Occipital lobe (tissue), 3 donors: ENCODE measurements at places on chromosomes 3 and 15.

DNA sequence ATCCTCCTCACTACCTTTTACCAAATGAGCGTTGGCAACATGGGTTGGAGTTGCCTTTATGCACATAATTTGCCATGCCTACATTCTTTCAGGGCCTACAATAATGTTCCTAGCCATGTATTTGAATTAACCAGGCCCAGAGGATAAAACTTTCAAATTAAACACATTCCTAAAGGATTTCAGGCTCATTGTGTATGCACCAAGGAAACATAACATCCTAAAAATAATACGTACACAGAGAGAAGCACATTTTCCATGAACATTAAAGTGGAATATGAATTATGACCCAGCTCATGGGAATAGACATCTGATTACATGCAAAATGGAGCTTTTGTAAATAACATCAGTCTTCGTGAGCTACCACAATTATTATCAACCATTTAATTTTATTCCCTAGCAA is 203.3 kb downstream of the RORA start:
- DNase-seq, result no peak

DNA sequence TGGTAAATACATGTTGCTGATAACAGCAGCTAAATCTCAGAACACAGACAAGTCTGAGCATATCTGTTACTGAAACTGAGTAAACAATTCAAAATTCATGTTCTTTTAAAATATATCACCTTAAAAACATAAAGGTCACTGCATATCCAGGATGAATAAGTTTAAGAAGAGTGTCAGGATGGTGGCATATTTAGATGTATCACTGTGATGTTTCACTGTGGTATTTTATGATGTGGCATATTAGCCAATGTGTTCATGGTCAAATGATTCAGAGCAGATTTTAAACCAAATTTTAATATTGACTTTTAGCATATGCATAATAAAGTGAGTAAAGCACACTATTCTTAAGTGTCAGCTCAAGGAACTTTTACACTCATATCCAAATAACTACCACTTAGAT is 346.4 kb upstream of the DPPA4 start:
- no peak for DNase-seq

DNA sequence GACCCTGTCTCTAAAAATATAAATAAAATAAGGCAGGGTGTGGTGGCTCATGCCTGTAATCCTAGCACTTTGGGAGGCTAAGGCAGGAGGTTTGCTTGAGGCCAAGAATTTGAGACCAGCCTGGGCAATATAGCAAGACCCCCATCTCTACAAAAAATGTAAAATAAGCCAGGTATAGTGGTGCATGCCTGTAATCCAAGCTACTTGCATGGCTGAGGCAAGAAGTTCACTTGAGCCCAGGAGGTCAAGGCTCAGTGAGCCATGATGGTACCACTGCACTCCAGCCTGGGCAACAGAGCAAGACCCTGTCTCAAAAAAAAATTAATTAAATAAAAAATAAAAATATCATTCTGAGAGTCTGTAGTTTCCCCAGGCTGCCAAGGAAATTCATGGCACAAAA is 4.1 kb upstream of the JAGN1 start:
- no peak for DNase-seq

DNA sequence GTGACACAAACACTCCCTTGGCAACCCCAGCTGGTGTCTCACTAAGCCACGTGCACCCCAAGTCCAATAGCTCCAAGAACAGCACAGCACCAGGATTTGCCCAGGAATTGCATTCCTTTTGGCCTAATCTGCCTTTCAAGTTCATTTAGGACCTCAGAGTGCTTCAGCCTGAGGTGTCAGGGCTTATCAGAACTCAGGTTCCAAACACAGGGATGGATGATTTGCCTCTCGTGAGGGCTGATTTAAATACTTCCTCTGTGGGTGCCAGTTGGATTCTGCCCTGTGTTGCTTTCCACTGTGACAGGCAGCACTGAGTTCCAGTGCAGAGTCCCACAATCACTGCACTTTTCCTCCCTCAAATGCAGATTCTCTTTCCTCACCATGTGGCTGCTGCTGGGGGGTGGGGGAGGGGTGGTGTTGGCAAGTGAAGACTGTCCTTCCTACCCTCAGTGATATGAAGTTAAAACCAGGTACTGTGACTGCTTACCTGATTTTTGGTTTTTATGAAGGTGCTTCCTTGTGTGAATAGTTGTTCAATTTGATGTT is 204.3 kb upstream of the STAC start:
- no peak for DNase-seq

- DNase-seq, result no peak
Measured at GRCh38 chr3:16834214-16834613, 50.5 kb upstream of the PLCL2 start.

DNA sequence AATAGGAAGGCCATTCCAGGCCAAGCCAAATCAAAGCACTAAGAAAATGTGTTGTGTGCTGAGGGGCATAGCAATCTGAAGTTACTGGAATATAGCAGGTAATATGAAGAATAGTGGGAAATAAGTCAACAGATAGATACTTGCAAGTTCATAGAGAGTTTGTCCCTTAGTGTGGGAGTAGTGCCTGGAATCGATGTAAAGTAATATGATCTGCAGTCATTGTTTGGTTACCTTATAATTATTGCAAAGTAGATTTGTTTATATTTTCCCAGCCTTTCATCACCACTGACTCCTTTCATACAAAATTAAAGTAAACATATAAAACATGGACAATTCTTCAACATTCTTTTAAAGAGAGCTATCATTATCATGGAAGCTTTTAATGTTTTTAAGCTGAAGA is 420.9 kb upstream of the NECTIN3 start:
- no peak for DNase-seq
